ENCODE measurements at places on chromosomes 6 and 20.

DNA sequence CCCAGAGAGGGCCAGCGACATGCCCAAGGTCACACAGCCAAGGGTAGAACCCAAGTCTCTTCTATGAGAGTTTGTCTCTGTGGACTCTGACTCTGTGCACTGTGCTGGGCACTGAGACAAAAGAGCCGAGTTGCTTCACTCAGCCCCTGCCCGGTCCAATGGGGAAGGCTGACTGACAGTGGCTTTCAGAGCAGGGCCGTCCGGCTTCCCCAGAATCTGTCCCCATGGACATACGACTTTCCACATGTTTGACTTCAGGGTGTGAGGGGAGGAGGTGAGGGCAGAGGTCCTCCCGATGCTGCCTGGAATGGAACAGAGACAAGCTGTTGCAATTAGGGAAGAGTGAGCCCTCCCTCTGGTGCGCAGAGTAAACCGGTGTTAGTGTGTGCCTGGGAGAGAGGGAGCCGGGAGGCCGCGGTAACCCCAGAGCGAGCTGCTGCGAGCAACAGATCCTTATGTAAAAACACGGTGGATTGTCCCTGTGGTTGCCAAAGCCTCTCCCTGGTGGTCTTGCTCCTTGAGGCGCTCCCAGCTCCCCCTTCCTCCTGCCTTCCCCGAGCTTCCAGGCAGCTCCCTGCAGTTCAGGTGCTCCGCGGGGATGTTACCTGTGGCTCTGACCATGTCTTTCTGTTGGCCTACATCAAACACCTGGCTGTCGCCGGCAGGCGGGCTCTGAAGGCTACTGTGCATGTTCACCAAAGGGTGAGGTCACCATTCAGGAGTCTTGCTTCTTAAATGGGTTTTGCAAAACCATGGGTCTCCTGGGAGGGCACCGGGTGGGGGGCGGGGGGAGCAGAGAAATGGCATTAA is 672 bp downstream of the SIRPA start:
- no peak for DNase-seq

DNA sequence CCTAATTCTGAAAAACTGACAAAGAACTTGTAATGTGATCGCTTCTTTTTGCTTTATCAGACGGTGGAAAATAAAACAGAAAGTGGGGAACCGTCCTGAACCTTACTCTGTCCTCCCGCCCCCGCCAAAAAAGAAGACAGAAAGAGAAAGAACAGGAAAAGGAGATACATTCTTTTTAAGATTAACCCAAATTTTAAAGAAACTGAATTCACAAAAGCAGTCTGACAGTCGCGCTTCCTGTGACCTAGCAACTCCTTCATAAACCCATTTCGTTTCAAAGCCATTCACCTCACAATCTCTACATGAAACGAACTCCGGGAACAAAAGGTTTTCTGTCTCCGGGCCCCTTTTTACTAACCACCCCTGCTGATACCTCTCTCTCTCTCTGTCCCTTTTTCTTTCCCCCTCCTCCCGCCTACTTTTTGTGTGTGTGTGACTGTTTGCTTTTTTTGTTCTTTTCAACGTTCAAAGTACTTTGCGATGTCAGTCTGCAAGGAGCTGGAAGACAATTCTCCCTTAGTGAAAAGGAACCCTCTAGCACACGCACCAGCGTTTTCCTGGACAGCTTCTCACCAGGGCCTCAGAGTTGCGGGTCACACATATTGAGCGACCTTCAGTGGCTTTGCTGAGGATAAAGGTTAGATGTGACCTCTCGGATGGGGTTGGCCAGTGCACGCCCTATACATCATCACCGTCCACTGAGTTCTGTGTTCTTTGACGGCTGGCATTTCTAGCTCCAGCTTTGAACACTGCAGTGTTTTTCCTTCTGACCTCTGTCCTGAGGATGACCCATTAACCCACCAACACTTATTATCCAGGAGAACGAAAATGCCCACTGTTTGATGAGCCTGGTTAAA is 530 bp upstream of the NEDD9 start:
- DNase-seq, result no peak

DNA sequence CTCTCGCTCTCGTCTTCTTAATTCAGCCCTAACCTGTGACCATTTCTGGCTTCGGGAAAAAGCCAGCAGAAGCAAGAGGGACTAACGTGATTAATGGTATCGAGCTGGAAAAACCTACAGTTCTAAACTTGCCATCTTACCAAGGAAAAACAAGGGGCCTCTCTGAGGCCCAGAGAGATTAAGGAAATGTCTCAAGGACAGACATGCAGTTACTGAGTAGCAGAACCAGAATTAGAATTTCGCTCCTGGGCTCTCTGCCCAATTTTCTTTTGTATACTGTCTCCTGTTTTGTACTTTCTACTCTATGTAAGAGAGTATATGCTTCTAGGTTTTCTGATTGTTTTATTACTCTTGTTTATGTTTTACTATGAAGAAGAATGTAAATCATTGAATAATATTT is 67.8 kb upstream of the LTV1 start:
- no peak for DNase-seq

DNA sequence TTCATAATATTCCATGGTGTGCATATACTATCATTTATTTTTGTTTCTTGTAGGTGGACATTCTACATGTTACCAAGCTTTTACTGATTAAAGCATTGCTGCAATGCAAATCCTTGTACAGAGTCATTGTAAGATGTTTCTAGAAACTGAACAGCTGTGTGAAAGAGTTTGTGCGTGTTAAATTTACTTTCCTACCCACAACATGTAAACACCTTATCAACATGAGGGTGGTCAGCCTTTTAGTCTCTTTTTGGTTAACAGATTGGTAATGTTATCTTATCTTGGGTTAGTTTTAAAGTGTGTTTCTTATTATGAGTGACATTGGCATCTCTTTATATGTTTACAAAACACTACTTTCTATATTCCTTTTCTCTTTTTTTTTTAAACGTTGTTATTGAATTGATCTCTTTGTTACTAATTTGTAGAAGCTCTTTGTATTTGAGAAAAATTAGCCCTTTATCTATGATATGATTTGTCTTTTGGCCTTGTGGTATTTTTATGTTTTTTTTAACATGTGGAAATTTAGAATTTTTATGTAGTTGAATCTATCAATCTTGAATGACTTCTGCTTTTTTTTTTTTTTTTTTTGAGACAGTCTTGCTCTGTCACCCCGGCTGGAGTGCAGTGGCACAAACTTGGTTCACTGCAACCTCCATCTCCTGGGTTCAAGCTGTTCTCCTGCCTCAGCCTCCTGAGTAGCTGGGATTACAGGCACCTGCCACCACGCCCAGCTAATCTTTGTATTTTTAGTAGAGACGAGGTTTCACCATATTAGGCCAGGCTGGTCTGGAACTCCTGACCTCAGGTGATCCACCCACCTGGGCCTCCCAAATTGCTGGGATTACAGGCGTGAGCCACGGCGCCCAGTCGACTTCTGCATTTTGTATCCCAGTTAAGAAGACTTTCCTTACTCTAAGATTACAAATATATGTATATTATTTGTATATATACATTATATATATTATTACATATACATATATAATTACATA is 112.1 kb downstream of the TCP11 start:
- DNase-seq, result no peak

GRCh38 chr6:9398071-9398766 is 962.9 kb upstream of the SLC35B3 start:
- DNase-seq, result no peak

- peak; percentile 25 for DNase-seq
These were observed 815 bp upstream of the ITPR3 start for GRCh38 chr6:33620158-33620855.

- DNase-seq, result no peak
These were observed 332.5 kb downstream of the TFAP2A start for GRCh38 chr6:10082385-10082784.

GRCh38 chr6:11241793-11242201 is 9.3 kb upstream of the NEDD9 start:
- no peak for DNase-seq

DNA sequence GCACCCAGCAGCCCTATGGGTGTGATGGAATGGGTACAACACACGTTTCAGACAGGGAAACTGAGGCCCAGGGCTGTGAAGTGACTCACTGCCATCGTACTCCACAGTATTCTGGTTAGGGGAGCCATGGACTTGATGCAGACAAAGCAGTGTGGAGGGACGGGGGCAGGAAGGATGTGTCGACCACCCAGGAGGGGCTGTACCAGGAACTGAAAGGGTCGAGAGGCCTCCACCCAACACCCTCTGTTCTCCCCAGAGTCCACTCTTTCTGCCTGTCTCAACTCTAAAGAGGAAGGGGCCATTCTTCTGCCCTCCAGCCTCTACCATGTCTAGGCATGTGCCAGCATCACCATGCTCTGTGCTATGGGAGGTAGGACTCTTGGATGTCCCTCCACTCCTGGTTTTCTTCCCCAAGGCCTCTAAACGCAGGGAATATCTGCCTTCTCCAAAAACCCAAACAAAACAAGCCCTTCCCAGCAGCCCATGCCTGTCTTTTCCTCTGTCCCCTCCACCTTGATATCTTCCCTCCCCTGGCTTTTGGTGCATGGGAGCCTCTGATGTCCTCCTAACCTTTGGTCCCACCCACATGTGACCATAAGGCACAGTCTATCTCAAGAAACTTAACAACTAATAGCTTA is 7.4 kb downstream of the SLC22A1 start:
- no peak for DNase-seq

- no peak for DNase-seq
These were observed 335.3 kb downstream of the SOX4 start for GRCh38 chr6:21928827-21929226.

DNA sequence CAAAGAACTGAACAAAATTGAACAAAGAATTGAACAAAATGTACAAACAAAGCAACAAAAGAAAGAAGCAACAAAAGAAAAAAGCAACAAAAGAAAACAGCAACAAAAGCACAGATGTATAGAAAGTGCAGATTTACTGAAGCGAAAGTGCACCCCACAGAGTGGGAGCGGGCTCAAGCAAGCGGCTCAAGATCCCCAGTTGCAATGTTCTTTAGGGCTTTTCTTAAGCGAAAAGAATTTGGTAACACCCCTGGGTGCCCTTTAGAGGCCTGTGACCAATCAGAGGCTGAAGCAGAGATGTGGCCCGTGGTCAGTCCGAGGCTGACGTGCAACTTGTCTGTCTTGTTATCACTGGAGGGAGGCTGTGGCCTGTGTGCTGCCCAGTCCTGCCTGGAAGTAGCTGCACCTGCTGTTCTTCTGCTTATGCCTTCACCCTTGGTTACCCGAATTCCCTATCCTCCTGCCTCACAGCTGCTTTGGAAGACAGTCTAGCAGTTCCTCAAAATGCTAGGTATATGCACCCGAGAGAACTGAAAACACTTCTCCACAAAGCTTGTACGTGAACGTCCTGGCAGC is 13.2 kb upstream of the KIF25 start:
- DNase-seq, result no peak

GRCh38 chr6:129236001-129236517 is 353.1 kb downstream of the LAMA2 start:
- DNase-seq, result no peak

GRCh38 chr6:153538491-153538890 is 407.4 kb upstream of the RGS17 start:
- no peak for DNase-seq

DNA sequence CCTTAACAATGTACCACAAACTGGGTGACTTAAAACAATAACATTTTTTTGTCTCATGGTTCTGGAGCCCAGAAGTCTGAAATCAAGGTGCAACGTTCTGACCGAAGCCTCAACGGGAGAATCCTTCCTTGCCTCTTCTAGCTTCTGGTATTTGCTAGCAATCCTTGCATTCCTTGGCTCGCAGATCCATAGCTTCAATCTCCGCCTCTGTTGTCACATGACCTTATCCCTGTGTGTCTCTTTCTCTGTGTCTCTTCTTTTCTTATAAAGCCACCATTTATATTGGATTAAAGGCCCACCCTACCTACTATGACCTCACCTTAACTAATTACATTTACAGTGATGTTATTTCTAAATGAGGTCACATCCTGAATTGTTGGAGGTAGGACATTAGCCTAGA is 37.2 kb upstream of the DOK5 start:
- DNase-seq, result no peak

GRCh38 chr20:15976047-15976736 is 597.1 kb downstream of the KIF16B start:
- no peak for DNase-seq

DNA sequence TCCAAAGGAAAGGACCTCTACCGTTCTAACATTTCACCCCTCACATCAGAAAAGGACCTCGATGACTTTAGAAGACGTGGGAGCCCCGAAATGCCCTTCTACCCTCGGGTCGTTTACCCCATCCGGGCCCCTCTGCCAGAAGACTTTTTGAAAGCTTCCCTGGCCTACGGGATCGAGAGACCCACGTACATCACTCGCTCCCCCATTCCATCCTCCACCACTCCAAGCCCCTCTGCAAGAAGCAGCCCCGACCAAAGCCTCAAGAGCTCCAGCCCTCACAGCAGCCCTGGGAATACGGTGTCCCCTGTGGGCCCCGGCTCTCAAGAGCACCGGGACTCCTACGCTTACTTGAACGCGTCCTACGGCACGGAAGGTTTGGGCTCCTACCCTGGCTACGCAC is 18.8 kb downstream of the PRDM1 start:
- DNase-seq, result no peak

DNA sequence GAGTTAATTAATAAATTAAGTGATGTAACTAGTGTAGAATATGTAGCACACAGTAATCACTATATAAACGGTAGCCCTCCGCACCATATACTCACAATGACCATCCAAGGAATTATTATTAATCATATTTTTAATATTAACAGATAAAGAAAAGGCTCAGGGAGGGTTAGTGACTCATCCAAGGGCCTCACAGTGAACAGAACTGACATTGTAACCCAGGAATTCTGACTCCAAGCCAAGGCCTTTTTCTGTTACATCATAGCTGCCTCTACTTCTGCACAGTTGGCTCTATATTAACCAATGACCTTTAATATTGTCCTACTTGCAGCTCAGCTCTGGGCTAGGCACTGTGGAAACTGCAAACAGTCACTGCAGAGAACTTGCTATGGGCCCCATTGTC is 117.5 kb upstream of the SIRPG start:
- DNase-seq, result no peak

- no peak for DNase-seq
These were observed 293.9 kb downstream of the QKI start for GRCh38 chr6:163708466-163708865.

GRCh38 chr6:144843701-144844100 is 558.6 kb downstream of the UTRN start:
- DNase-seq, result no peak

DNA sequence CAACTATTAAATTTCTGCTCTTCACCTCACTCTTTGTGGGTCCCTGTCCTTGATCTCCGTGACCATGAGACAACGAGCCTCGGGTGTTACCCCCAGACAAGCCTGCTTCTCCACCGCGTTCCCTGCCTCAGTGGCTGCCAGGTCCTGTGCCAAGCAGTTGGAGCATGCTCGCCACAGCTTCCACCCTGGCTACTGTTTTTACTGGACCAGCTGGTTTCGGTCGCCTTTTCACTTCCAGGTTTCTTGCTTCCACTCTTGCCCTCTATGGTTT is 5.6 kb downstream of the TP53RK start:
- no peak for DNase-seq

GRCh38 chr6:165508321-165508869 is 154.6 kb downstream of the PDE10A start:
- no peak for DNase-seq

Measured in hematopoietic multipotent progenitor cell treated with erythropoietin and hydrocortisone succinate and interleukin-3 and kit ligand, for 8 days (in vitro differentiated cells).